ENCODE measurements at places on chromosomes 5 and 9.

DNA sequence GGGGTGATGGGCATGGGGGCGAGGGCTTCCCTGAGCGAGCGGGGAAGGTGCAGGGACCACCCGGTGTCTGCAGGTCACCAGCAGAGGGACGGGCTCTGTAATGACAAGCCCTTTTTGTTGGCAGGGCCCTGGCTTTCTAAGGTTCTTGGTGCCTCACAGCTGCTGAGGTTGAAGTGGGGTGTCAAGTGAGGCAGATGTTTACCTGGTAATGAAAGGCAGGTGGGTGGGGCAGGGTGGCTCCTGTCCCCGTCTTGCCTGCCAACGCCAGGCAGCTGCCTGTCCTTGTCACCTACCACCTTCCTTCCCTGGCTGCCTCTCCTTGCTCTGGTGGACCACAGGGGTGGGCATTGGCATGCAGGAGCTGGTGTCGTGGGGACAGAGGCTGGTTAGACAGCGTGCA lies 41.0 kb upstream of the SEMA4D start:
- peak; percentile 66 for DNase-seq

GRCh38 chr5:90020575-90021538 lies 388.7 kb downstream of the CETN3 start:
- no peak for DNase-seq

DNA sequence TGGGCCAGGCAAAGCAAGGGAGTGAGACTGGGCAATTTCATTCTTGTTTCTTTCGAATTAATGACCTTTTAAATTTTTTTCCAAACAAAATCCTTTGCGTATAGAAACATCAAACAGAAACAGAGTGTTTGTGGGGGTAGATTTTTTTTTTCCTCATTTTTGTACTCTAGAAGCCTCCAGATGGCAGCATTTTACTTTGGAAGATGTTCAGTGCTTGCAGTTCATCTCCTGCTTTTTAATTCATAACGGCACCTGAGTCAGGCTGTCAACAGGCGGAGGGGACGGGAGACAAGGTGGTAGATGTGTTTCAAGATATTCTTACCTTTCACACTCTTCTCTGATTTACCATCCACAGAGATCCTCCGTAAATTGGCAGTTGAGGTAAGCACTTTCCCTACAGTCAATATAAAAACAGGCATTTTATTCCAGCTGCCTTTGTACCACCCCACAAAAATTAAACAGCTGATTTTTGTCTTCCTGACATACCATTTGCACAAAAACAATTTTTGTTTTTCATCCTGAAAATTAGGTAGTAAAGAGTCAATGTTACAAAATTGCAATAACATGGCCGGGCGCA lies 99.5 kb upstream of the FBXL17 start:
- no peak for DNase-seq

DNA sequence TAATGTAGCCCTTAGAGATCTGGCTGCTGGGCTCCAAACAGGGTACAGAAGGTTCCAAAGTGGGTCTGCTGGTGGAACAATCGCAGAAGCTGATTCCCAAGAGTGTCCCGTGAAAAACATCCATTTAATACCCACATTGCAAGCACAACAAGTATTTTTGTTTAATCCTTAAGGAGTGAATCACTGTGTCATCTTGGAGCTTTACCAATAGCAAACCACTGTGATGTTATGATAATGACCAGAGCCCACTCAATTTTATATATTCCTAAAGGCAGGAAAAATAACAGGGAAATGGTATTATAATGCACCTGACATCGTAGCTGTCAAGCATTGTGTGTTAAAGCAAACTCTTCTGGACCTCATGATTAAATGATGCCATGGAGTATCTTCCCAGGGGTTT lies 291.9 kb downstream of the FBXL7 start:
- DNase-seq, result no peak

GRCh38 chr9:15243081-15243480 lies 63.9 kb downstream of the TTC39B start:
- DNase-seq, result no peak
